ENCODE measurements at places on chromosomes 5 and 9.

- DNase-seq, result peak; percentile 64
Observed at GRCh38 chr5:141369994-141370848, at the start of gene PCDHGB3. PCDHGB3 (plus strand) TSS chr5:141370242; CDS start chr5:141370395, 153 bp downstream.

GRCh38 chr9:132858751-132859150, 19.3 kb downstream of the AK8 start:
- no peak for DNase-seq

DNA sequence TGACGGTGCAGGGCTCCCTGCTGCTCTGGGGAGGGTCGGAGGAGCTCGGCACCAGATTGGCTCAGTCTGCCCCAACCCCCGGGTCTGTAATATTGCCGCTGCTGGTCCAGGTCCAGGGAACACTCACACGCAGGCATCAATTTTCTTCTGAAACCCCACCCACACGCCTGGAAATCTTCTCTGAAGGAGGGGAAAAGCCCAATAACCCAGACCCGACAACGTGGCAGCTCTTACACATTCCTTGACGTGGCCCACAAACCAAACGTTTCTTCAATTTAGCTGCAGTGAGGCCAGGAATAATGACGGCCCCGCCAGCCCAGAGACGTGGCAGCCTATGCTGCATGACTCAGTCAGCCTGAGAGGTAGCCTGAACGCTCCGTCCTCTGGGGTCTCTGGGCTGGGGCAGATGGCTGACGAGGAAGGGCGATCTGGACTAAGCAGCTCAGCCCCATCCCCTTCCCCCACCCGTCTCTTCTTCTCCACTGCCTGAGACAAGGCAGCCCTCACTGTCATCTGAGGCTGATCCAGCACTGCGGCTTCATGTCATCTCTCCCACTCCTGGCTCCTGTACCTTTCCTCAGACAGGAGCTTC, 9.9 kb upstream of the SPARC start:
- peak; percentile 100 for DNase-seq

- DNase-seq, result no peak
Observed at GRCh38 chr5:133662578-133662977, 50.2 kb upstream of the FSTL4 start.

DNA sequence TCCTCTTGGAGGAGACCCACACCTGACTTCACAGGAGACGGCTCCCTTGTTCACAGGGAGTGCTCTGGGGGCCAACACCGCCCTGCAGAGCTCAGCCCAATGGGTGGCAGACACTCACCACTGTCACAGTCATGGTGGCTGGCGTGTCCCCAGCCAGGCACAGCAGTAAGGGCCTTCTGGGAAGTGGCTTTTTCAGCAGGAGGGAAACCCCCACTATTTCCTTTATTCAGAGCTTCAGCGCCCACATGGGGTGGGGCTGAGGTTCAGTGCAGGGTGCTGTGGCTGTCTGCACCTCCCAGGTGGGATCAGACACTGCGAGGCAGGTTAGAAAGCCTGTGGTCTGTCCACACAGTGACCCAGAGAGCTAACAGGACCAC, 3.6 kb upstream of the SNAPC4 start:
- DNase-seq, result no peak

DNA sequence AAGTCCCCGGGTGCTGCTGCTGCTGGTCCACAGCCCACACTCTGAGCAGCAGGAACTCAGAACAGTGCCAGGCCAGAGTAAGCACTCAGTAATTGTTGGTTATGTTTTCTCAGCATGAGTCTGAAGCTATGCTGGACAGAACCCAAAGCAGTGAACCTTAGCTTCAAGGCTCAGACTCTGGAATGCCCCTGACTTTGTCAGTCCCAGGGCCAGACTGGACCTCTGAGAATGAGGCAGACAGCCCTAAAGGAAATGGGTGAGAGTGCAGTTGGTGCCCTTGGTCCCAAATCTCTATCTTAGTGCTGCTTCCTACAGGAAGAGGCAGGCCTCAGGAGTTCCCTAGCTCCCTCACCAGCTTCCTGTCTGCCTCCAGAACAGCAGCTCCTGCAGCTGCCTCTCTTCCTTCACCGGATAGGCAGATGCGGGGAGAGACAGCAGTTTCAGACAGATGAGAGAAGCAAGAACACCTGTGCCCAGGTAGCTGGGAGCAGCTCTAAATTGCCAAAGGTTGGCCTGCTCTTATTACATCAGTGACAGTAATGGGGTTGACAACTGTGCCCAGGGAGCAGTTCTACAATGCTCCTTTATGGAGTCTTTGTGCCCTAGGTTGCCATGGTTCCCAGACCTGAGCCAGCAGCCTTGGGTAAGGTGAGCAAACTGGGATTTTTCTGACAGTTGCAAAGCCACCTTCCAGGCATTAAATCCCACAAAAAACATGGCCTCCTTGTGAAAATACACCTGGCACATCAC, 82.2 kb upstream of the CXCL14 start:
- DNase-seq, result no peak

DNA sequence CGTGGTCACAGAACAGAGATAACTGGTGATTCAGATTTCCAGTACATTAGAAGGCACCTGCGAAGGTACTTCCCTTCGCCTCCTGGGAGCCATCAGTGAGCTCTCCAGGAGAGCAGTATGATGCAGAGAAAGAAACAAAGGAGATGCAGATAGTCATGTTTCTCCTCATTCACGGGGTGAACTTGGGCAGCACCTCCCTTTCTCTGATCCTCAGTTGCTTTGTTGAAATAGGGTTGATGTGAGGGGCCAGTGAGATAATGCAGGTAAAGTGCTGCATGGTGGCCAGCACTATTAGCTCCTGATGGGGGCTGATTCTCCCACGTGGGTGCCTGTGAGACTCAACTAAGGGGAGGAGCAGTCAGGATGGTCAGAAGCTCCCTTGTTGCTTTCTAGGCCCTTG, 46.6 kb upstream of the ZNF169 start:
- no peak for DNase-seq

DNA sequence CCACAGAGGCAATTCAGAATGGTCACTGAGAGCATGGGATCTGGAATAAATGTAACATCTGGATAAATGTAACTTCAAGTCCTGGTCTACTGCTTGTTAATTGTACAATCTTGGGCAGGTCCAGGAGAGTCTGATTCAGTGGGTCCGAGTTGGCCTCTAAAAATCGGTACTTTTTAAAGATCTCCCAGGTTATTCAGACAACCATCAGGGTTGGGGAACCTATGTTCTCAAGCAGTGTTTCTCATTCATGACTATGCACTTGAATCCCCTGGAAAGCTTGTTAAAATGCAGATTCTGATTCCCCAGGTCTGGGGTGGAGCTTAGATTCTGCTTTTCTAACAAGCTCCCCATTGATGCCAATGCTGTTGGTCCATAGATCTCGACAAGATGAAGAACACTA, 14.8 kb downstream of the ANXA1 start:
- DNase-seq, result no peak

GRCh38 chr5:138035605-138036537, 3.0 kb upstream of the FAM13B start:
- DNase-seq, result peak; percentile 85

DNA sequence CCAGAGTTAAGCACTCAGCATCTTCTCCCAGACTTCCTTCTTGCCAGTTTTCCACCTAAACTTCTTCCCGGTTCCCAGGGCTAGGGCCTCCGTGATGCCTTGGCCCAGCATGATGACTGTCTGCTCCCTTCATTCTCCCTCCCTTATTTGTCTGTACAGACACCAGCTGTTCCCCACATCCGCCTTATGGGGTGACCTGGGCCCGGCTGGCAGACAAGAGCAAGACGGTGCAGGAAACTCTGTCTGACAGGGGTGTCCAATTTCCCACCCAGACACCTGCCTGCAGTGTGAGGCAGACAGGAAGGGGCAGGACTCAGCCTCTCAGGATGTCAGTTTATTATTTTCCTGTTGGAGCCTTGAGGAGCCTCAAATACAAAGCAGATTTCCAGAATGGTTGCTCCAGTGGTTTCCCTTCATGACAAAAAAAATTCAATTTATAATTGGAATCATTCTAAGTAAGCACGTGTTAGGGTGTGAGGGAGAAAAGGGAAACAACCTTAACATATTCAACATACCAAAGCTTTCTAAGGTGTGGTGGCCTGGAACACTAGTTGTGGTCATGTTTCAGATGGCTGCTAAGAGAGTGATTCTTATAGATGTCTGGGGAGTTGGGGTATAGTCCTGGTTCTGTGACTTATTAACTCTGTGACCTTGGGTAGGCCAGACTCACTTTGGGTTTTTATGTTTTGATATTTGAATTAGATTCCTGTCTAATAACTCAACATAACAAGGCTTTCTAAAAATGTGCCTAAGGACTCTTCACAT, 234.5 kb downstream of the PAPPA start:
- no peak for DNase-seq

- DNase-seq, result no peak
Observed at GRCh38 chr5:14281746-14282181, 138.6 kb downstream of the TRIO start.

GRCh38 chr5:125421006-125421405, 674.6 kb upstream of the ZNF608 start:
- DNase-seq, result no peak

- DNase-seq, result no peak
Observed at GRCh38 chr5:120372899-120373298, 91.2 kb upstream of the PRR16 start.

DNA sequence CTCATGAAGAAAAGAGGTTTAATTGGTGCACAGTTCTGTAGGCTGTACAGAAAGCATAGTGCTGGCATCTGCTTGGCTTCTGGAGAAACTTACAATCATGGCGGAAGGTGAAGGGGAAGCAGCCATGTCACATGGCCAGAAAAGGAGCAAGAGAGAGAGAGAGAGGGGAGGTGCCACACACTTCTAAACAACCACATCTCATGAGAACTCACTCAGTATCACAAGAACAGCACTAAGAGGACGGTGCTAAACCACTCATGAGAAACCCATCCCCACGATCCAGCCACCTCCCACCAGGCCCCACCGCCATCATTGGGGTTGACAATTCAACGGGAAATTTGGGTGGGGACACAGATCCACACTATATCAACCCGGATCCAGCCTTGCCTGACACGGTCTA, 28.8 kb upstream of the IER5L start:
- no peak for DNase-seq

DNA sequence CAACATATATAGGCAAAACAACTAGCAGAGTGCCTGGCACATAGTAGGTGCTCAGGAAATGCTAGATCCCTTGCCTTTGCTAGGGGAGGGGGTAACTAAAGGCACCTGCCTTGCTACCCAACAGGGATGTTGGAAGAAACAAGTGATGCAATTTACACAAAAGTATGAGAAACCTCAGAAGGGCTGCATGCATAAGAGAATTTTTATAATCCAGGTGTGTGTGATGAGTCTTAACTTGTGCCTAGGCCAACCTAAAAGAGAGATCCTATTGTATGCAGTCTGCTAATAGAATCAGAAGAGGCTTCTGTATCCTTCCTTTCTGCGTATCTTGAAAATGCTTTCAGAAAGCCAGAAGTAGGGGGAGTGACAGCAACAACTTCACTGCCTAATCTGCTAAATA, 135.9 kb downstream of the SLIT3 start:
- no peak for DNase-seq

DNA sequence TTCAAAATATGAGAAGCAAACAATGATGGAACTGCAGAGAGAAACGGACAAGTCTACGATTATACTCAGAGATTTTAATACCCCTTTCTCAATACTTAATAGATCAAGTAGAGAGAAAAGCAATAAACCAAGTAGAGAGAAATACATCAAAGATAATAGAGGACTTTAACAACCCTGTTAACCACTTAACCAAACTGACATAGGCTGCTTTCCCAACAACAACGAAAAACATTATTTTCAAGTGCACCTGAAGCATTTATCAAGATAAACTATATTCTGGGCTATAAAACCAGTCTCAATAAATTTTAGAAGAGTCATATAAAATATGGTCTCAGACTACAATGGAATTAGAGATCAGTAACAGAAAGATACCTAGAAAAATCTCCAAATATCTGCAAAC, 67.4 kb downstream of the GNAQ start:
- no peak for DNase-seq

GRCh38 chr9:84254972-84255371, 85.6 kb downstream of the SLC28A3 start:
- no peak for DNase-seq

- peak; percentile 60 for DNase-seq
Observed at GRCh38 chr9:106921341-106921899, 58.5 kb downstream of the ZNF462 start.

GRCh38 chr5:138408023-138408422, 30.8 kb upstream of the REEP2 start:
- no peak for DNase-seq

GRCh38 chr9:77386187-77386586, 208.9 kb downstream of the VPS13A start:
- peak; percentile 84 for DNase-seq

DNA sequence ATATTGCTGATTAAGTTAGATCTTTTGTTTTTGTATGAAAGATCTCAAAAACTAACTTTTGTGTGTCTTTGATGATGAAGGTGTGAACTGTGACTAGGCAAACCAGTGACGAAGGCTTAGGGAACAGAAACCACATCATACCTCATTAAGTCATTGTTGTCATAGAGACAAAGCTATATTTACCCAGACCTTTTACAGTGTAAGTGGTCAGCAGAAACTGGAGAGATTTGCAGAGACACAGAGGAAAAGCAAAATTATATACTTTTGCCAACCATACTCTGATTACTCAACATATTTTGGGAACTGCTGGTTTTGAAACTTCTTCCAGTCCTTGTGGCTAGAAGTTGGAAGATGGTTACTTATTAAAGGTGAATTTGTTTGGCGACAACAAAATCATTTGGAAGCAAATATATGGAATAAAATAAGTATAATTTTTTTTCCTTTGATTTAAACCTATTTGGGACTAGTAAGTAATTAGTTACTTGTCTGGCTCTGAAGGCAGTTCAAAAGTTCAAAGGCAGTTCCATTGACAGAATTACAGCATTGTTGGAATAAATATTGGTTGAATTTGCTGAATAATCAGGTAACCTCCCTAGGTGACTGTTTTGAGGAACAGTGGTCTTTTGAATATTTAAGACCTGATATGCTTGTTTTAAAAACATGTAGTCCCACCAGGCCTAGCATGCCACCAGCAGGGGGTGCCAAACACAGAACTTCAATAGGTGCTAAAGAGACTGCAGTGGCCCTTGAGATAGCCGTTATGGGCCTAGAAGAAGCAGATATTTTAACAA, 103.8 kb downstream of the RPS23 start:
- peak; percentile 52 for DNase-seq

Measured in fibroblast of skin of right quadriceps (primary cell).